ENCODE measurements at places on chromosomes 3 and 15.
A peak's percentile ranks its signal among the peaks of the same experiment; 100 is the strongest.

DNA sequence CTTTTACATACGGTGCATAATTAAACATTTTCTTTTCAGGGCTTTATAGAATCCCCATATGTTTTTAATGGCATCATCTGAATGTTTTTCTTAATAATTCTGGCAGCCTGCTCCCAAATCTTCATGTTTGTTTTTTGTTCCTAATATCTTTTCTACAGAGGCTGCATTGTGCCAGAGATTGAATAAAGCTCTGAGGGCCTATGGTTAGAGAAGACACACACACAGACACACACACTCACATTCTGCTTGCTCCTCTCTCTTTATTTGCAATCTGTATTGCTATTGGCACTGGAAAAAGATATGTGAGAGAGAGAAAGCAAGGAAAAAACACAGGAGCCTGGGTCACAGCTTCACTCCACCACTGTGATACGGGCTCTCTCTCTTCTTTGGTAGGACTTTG, 136.0 kb downstream of the MECOM start:
- DNase-seq: no peak

GRCh38 chr15:101539930-101540329, 50.4 kb upstream of the PCSK6 start:
- no peak for DNase-seq

- DNase-seq: no peak
Measured at GRCh38 chr3:40377822-40378221, 9.2 kb upstream of the ENTPD3 start.

GRCh38 chr3:52682016-52682415, 3.7 kb downstream of the PBRM1 start:
- no peak for DNase-seq

DNA sequence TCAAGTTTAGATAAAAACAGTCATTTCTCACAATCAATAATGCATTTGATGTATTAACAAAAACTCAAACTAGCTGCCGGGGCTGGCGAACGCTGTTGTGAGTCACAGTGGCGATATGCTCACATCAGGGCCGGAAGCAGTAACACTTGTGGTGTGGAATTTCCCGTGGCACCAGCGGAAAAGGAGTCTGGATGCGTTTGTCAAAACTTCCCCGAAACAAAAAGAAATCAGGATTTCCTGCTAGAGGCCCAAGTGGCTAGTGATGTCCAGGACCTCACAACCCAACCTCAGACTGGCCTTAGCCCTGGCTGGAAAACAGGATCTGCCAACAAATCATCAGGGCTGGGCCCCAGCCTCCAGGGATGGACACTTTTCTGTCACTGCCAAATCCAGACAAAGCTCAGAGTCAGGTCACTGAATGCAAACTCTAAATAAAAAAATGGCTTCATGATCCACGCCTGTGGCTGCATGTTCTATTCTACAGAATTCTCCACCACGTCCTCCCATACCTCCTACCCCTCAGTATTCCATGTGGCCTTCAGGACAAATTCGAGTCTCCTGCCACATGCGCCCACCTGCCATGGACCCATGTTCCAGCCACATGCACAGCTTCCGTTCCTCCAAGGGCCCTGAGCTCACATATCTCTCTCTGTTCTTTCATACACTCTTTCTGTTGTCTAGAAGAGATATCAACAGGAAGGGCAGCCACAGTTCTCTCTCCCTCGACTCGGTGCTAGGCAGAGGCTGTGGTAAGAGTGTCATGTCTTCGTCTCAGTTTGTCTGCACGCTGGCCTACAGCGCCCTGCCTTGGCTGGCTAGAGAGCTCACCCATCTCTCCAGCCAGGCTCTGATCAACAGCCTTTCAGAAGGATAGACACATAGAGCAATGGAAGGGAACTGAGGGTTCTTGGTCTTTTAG, 35.4 kb downstream of the EHD4 start:
- peak; percentile 87 for DNase-seq

DNA sequence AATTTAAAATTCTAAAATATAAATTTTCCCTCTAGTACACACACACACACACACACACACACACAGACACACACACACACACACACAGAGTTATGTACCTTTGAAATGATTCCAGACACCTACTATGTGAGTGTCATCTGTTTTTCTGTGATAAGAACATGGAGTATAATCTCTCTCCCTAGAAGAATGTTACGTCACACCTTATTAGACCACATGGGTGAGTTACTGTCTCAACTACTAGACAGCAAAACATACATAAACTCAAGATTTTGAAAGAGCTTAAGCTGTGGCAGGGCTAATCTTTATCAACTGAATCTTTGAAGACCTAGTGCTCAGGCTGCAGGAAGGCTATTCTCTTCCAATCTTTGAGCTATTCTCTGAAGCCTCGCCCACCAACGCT, 385.9 kb upstream of the BCHE start:
- no peak for DNase-seq

DNA sequence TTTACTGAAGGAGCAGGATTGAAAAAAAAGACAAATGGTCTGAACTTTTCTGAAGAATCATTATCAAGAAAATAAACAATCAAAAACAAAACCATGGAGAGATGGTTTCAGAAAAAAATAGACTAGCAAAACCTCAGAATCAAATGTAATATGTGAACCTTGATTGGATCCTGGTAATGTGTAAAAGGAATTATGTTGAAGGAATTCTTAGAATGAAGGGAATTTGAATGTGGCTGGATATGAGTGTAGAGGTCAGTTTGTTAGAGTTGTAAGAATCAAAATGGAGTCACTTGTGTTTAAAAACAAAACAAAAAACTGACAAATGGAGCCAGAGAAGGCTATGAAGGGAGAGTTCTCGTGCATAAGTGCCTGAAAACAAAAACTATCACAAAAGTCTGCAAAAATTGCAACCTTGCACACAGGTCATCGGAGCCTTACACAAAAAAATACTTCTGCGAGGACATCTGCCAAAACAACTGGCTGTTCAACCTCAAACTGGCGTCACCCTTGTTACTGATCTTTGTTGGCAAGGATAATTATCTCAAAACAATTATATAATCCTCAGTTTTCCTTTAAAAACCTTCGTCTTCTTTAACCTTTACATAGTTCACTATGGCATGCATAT, 19.1 kb upstream of the ATP13A3 start:
- DNase-seq: no peak

- no peak for DNase-seq
Measured at GRCh38 chr3:53503195-53503594, 8.8 kb downstream of the CACNA1D start.

GRCh38 chr3:174397848-174398247, 461.3 kb upstream of the NAALADL2 start:
- no peak for DNase-seq

DNA sequence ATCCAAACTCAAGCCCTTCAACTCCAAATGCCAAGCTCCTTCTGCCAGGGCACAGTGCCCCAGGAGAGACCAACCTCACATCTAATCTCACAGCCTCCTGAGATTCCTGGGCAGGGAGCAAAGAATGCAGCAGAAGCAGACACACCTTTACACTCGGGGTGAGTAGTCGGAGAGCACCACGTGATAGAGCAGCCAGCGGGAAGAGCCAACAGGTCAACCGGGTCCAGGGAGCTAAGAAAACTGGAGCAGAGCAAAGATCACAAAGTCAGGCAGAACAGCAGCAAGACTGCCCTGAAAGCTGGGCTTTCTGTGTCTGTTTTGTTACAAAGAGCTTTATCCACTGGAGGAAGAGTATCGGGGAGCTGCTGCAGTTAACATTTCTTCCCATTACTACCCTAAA, 4.2 kb downstream of the B3GALNT1 start:
- no peak for DNase-seq

- no peak for DNase-seq
Measured at GRCh38 chr15:40045572-40046217, 6.7 kb upstream of the SRP14 start.

- no peak for DNase-seq
Measured at GRCh38 chr3:159634483-159634882, 354.2 kb upstream of the IL12A start.

GRCh38 chr3:111218615-111219014, 147.0 kb downstream of the NECTIN3 start:
- DNase-seq: no peak

DNA sequence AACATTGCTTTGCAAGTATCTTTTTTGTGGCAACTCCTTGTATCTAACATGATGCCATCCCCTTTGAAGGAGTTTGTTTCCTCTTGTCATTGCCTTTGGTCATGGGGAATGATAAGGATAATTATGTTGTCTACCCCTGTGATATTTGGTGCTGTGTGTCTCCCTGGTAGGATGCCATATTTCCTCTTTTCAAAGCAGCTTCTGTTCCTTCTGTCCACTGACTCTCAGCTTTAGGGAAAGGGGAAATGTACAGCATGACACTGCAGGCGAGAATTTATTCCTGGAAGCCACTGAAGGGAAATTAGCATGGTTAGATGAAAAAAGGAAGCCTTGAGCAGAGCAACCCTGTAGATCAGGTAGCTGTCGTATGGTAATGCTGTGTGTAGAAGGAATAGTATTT, 576.7 kb downstream of the CADM2 start:
- DNase-seq: no peak

DNA sequence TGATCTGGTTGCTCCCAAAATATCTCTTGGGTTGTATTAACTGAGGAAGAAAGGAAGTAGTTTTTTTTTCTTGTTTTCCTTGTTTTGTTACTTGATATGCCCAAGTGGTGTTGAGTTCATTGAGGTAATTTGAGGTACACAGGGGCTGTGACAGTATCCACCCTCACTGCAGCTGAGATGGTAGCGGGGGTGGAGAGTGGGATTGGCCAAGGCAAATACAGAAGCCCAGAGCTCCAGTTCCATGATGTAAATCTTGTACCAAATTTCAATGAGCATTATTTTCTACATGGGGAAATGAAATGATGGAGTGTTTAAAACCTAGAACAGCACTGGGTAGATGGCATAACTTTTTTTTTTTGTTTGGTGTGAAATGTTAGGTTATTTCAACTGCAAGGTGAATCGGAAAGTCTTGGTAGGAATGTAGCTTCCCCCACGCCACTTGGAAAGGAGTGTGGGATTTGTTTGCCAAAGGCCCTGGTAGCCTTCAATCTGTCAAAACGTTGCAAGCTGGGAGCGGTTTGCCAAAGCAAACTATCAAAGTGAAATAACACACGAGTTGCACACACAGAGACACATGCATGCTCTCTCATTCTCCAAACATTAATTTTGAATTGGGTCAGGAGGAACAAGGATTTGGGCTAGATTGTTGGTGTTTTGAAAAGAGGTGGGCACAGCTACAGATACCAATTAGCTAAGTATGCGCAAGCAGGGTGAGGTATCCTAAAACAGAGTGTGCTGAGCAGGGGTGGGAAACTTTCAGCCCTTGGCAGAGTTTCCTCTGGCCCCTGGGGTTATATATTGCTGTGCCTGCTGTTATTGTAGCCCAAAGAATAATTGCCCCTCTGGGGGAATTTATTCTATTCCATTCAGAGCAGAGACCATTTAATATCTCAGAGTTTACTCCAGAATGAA, 34.6 kb downstream of the THSD4 start:
- no peak for DNase-seq

DNA sequence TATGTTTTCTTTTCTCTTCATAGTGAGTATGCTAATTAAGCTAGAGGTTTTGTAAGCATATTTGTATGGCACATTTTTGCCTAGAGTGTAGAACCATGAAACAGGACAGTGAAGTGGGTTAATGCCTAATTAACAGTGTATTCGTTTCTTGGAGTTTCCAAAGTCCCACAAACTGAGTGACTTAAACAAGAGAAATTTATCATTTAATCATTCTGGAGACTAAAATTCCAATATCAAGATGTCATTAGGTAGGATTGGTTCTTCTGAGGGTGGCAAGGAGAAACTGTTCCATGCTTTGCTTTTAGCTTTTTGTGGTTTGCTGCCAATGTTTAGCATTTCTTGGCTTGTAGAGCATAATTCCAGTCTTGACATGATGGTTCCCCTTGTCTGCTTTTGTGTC, 734.2 kb downstream of the NAALADL2 start:
- no peak for DNase-seq

GRCh38 chr3:102017784-102018183, 168.5 kb downstream of the NFKBIZ start:
- no peak for DNase-seq

DNA sequence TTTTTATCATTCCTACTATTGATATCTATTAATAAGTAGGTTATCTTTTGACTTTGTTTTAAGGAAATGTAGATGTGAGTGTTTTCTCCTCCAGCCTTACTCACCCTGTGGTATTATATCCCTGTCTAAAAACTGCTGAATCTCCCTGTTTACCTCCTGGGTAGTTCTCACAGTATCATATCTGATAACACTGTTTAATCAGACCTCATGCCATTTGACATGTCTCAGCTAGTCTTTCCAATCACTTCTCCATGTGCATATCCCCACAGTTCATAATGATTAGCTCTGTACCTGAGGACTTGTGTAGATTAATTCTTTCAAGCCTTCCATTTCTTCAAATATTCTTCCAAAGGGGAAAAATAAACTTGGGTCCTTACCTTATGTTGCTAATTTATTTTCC, 30.7 kb downstream of the DUOX2 start:
- DNase-seq: no peak

- peak; percentile 62 for DNase-seq
Measured at GRCh38 chr15:41870689-41871081, 23.2 kb downstream of the SPTBN5 start.

DNA sequence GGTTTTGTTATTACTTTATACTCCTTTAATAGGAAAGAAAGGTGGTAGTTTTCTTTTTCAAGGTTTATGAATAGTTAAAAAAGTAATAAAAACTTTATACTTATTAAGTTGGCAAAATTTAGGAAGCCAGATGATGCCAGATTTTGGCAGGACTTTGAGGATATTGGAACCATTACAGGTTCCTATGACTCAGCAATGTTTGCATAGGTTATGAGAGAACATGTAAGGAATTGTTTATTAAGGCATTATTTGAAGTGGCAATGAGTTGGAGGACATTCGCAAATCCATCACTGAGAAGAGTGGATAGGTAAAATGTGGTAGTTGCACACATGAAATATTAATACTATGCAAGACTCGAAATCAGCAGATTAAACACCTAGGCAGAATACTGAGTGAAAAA, 29.9 kb downstream of the CDAN1 start:
- no peak for DNase-seq

DNA sequence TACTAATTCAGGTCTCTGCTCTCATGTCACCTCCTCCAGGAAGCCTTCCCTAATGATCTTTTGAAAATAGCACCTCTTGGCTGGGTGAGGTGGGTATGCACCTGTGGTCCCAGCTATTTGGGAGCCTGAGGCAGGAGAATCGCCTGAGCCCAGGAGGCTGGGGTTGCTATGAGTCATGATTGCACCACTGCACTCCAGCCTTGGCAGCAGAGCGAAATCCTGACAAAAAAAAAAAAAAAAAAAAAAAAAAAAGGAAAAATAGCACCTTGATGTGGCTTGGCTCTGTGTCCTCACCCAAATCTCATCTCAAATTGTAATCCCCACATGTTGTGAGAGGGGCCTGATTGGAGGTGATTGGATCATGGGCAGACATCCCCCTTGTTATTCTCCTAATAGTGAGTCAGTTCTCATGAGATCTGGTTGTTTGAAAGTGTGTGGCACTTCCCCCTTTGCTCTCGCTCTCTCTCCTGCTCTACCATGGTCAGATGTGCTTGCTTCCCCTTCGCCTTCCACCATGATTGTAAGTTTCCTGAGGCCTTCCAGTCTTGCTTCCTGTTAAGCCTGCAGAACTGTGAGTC, 11.2 kb upstream of the RNU6-1 start:
- DNase-seq: no peak

Data from CD4-positive, alpha-beta T cell treated with Interleukin-4 for 4 hours (primary cell).